Stimulated activated CD4-positive, alpha-beta T cell treated with anti-CD3 and anti-CD28 coated beads, TNF-alpha, amount 100 ng/mL, for 1 hour (primary cell): ENCODE measurements at places on chromosomes 3 and 15.

- no peak for DNase-seq
Observed at GRCh38 chr15:96270581-96271172, 59.8 kb upstream of the NR2F2 start.

GRCh38 chr15:81338170-81339007 is 14.4 kb upstream of the STARD5 start:
- DNase-seq, result no peak

- DNase-seq, result no peak
Observed at GRCh38 chr15:67241132-67241855, 13.2 kb downstream of the AAGAB start.

DNA sequence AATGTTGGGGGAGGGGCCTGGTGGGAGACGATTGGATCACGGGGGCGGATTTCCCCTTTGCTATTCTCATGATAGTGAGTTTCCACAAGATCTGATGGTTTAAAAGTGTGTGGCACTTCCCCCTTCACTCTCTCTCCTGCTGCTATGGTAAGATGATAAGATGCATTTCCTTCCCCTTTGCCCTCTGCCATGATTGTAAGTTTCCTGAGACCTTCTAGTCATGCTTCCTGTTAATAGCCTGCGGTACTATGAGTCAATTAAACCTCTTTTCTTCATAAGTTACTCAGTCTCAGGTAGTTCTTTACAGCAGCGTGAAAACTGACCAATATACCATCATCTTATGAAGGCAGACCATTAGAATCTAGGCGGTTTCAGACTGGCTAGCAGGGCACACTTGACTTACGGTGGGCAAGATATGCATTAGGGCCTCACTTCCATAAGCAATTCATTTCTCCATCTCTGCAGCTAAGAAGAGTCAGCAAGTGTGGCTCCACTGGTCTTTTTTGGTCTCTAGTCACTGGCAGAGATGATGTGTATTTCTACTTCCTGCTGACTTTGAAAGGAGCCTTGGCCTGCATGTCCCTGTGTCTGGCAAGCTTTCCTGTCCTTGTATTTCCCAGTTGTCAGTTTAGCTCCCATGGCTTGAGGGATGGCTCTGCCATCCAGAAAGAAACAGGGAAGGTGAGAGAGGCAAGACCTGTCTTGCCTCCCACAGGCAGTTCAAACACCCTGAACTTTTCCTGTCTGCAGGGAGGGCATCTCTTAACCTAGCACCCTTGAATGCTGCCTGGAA is 109.0 kb upstream of the ADAMTS9 start:
- DNase-seq, result no peak

- DNase-seq, result no peak
Observed at GRCh38 chr15:91146728-91147127, 46.7 kb downstream of the SV2B start.

GRCh38 chr3:113266738-113267137 is 55.4 kb downstream of the BOC start:
- no peak for DNase-seq

DNA sequence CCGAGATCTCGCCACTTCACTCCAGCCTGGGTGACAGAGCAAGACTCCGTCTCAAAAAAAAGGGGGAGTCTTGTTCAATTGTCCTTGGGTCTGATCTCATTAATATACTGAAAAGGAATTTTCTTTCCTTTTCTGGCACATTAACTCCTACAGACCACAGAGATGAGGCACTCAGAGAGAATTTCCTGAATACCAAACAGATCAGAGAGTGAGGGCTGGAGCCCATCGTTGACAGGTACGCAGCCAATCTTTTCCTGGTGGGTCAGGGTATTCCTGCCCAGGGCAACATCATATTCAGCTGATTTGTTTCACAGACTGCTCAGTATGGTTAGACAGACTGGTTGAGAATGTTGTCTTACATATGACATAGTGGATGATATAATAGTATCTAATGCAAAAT is 82.8 kb upstream of the TNFSF10 start:
- no peak for DNase-seq

GRCh38 chr15:92847841-92848240 is 52.3 kb upstream of the CHD2 start:
- DNase-seq, result no peak

DNA sequence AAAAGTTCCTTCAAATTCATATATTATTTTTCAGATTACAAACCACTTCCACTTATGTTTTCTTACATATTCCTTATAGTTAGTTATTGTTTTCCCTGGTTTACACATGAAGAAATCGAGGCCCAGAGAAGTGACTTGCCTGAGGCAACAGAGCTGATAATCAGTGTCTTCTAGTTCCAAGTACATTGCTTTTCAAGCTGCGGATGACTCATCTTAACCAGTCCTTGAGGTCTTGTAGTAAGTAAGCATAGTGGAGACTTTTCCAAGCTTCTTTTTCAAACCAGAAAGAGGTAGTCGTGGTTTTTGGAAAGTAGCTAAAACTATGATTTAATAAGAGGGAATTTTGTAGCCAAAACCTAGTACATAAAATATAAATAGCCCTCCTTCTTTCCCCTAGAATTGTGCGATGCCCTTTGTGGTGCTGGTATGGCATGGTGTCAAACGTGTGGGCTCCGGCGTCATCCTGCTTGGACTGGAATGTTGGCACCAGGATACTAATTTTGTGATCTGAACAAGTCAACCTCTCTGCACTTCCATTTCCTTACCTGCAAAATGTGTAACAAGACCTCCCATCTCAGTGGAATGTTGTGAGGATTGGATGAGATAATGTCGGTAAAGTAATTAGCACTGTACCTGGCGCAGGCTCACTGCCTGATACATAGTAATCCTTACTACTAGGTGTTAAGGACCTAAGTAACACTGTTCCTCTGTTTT is 19.0 kb upstream of the DLG1 start:
- DNase-seq, result no peak

- no peak for DNase-seq
Observed at GRCh38 chr3:133294253-133294652, 105.6 kb upstream of the BFSP2 start.

GRCh38 chr3:170520996-170521395 is 64.9 kb downstream of the SLC7A14 start:
- no peak for DNase-seq

- no peak for DNase-seq
Observed at GRCh38 chr3:186160691-186161243, 51.9 kb upstream of the ETV5 start.

- no peak for DNase-seq
Observed at GRCh38 chr3:157769378-157769777, 266.2 kb upstream of the VEPH1 start.

DNA sequence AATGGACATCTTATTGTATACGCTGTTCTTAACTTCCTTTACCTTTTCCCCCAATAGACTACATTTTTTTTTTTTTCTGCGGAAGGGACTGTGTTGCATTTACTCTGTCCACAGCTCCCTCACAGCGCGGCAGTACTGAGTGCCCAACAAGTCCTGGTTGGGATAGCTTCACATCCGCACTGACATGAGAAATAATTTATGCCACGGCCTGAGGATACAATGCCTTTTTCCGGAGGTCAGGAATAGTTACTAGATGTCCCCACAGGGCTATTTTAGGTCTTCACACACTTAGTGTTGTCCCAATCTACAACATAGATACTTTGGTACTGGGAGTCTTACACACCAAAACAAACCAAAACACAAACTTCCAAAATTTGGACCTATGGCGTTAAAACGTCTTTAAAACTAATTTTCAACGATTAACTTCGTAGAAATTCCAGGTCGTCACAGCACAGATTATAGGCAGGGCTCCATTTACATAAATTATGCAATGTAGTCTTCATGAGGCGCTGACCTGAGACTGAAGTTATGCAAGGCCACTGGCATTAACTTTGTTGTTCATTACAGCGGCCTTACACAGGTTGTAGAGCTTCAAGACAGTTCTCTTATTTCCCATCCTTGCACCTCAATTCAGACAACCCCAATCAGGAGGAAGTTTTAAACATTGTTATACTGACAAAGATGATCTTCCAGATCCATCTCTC is 989 bp upstream of the PPIB start:
- no peak for DNase-seq

DNA sequence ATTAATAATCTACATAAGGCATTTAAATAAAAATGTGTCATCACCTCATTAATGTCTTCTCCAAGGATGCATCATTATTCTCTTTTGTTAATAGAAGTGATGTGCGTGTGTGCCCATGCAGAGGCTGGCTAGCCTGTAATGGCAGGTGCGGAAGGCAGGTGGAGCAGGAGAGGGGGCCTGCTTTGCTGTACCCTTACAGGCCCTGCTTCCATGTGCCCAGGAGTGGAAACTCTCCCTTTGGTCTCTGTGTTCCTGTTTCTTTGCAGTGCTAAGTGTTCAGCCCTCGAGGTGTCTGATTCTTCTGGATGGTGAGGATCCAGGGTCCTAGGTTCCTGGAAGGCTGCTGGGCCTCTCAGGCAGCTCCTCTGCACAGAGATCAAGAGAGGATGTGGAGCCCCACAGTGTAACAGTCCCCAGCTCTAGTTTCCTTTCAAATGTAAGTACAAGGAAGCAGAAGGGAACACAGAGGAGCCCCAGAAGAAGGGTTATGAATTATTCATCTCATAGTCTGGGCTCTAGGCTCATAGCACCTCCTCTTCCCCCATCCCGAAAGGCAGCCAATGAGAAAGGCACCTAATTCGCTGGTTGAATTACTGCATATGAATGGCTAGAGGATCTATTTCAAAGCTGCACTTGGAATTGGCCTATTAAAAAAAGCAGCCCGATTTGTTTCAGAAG is 39.2 kb upstream of the AGBL1 start:
- no peak for DNase-seq

DNA sequence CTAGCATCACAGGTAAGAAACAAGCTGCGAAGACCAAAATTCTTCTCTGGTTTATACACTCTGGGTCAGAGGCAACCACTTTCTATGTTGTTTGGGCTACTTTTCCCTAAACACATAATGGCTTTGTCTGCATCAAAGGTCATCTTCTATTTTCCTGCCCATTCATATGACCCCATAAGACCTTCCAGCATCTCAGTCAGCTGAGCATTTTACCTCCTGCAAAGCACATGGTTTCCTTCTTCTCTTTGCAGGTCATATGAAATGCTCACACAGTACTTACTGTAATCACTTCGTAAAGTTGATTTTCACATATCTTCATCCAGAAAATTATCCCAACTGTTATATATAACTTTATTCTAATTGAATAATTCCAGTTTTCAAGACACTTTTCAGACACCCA is 34.8 kb downstream of the LIPC start:
- DNase-seq, result no peak

- DNase-seq, result no peak
Observed at GRCh38 chr3:36514171-36514570, 133.9 kb downstream of the STAC start.

- DNase-seq, result no peak
Observed at GRCh38 chr3:128591738-128592426, 58.7 kb downstream of the RPN1 start.

GRCh38 chr15:76150513-76150912 is 90.7 kb downstream of the TMEM266 start:
- DNase-seq, result no peak

- DNase-seq, result no peak
Observed at GRCh38 chr3:129304146-129304961, 25.7 kb downstream of the HMCES start.

DNA sequence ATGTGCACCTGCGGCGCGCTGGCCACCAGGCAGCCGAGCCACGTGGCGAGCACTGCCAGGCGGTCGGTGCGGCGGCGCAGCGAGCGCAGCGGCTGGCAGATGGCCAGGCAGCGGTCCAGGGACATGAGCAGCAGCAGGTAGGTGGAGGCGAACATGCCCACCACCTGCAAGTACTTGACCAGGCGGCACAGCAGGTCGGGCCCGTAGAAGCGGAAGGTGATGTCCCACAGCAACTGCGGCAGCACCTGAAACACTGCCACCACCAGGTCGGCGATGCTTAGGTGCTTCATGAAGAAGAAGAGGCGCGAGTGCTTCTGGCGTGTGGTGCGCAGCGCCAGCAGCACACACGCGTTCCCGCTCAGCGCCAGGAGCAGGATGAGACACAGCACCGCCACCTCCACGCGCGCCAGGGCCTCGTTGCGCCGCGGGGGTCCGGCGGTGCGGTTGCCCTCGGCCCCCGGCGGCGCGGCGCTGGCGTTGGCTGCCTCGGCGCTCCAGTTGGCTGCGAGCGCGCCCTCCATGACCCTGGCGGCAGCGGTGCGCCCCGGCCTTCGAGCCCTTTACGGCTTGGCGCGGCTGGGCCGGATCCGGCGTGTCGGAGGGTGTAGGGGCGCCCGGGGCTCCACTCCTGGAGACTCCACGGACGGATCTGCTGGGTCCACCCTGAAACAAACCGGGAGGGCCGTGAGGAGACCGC is 1.6 kb downstream of the OXTR start:
- no peak for DNase-seq

- DNase-seq, result no peak
Observed at GRCh38 chr3:125462722-125463299, 57.2 kb downstream of the SNX4 start.

- no peak for DNase-seq
Observed at GRCh38 chr3:135134684-135135075, 339.6 kb downstream of the EPHB1 start.

- no peak for DNase-seq
Observed at GRCh38 chr15:50009634-50010033, 109.4 kb downstream of the ATP8B4 start.

DNA sequence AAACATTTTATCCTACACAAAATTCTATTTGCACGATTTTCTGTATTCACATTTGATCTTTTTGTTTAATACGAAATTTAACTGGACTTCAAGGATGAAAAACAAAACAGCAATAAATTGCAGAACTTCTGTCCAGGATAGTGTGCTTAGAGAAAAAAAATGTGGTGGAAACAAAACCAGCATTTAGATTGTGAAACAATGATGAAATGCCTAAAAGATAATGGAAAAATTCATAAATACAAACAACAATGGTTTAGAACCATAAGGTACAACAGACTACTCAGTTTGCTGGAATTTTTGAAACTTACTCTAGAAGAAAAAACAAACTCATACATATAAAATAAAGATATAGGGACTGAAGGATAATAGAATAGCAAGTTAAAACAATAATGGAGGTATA is 234.0 kb downstream of the BCHE start:
- no peak for DNase-seq

- DNase-seq, result no peak
Observed at GRCh38 chr15:78981532-78982313, 36.9 kb upstream of the CTSH start.

GRCh38 chr3:160931474-160931873 is 173.7 kb downstream of the B3GALNT1 start:
- no peak for DNase-seq

GRCh38 chr3:84245789-84246188 is 713.0 kb upstream of the CADM2 start:
- no peak for DNase-seq

- DNase-seq, result no peak
Observed at GRCh38 chr15:31390777-31391486, 64.3 kb downstream of the KLF13 start.

DNA sequence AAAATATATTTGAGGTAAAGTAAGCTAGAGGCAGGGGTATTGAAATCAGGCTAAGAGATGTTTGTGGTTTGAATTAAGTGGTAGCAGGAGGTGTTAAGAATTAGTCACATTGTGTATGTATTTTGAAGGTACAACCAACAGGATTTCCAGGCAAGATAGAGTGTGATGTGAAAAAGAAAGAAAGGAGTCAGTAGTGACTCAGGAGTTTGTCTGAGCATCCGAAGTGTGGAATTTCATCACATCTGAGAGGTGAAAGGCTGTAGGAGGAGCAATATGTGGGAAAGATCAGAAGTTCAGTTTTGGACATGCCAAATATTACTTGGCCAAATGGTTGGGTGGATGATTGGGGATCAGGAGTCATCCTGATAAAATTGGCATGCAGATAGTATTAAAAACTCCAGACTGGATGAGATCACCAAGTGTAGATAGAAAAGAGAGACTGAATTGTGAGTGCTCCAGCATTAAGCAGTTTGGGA is 32.1 kb upstream of the EBLN2 start:
- no peak for DNase-seq

GRCh38 chr3:37703626-37704025 is 158.1 kb upstream of the CTDSPL start:
- DNase-seq, result no peak
